T-helper 2 cell treated with Interferon-gamma antibody and Interleukin-4, amounts not matched to agents 5 μg/mL and 100 μg/mL, for 36 hours (primary cell): ENCODE measurements at places on chromosomes 13 and 19.

DNA sequence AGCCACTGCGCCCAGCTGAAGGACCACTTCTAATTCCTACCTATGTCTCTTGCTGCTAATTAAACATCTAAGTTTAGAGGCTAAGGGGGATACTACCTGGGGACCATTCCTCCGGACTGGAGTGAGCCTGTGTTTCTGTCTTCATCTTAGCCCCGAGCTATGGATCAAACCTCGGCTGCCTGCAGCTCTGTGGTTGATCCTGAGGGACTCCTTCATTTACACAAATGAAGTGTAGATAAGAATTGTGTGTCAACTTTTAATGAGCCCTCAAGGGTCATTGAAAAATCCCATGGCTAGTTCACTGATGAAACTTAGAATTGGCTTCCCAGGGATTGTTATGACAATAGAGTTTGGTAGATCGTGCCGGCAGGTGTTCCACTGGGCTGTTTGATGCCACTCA, 31.5 kb upstream of the OR10H1 start:
- no peak for DNase-seq

- no peak for DNase-seq
These were observed 37.2 kb downstream of the SLITRK1 start for GRCh38 chr13:83845106-83845505.

- DNase-seq: no peak
These were observed 49.3 kb downstream of the IFT88 start for GRCh38 chr13:20616059-20616797.

DNA sequence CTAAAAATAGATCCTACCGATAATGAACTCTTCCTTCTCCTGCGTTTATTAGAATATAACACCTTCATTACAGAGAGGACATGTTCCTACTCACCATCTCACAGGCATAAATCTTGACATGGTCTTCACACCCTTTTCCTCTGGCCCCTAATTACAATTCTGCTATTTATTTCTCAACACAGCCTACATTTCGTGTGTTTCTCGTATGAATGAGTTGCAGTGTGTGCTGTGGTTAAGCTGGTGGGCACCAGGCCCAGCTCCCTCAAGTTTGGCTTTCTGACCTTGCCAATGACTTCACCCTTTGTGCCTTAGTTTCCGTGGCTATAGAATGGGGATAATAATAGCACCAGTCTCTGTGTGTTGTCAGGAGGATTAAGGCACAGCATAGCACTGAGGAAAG, 12.3 kb upstream of the KATNAL1 start:
- no peak for DNase-seq

DNA sequence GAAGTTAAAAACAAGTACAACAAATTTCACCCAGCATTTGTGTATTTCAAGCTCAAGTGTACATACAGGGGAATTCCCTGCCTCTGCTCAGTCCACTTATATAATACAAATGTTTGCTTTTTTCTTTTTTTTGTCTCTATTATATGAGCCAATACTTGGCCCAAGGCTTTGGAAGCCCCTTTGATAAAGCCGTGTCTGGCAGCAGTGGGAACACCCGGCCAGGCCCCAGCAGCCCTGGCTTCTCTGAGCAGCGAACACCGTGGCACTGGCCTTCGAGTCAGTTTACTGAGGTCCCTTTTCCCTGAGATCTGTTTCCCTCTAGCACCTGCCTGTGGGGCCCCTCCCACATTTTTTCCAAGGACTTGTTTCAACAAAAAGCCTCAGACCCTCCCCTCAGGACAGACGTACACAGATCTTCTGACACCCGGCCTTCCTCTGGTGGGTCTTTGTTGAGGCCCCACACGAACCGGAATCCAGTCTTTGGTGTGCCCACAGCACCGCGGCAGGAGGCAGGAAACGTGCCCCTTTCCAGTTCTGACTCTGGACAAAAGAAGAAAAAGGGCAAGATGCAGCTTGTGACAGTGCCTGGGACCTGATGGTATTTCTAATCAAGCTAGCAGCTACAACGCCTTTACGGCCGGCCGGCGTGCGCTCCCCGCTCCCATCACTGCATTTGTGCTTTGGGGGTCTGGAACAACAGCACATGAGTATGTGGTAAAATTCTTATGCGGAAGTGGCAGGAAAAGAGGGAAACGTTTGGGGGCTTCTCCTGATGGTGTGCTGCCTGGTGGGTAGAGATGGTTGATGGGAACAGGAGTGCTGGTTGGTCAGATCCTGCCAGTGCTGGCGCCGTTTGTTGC, 13.8 kb downstream of the SIPA1L3 start:
- DNase-seq: no peak

- DNase-seq: no peak
These were observed 132.9 kb downstream of the RAP2A start for GRCh38 chr13:97566907-97567306.

DNA sequence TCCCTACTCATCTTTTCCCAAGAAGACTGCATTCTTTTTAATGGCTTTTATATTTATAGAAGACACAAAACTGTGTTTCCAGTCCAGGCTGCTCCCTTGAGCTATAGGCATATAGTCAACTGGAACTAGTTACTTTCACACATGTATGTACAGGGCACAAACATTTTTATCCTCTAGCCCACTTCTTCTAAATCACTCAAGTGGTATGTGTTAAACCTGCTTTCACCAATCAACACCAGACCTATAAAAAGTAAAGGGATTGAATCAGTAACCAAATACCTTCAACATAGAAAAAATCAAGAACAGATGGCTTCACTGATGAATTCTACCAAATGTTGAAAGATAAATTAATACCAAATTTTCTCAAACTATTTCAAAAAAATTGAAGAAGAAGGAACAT, 584.2 kb upstream of the SLITRK1 start:
- DNase-seq: no peak
